IMR-90 (cell line): ENCODE measurements at places on chromosomes 6 and 20.

DNA sequence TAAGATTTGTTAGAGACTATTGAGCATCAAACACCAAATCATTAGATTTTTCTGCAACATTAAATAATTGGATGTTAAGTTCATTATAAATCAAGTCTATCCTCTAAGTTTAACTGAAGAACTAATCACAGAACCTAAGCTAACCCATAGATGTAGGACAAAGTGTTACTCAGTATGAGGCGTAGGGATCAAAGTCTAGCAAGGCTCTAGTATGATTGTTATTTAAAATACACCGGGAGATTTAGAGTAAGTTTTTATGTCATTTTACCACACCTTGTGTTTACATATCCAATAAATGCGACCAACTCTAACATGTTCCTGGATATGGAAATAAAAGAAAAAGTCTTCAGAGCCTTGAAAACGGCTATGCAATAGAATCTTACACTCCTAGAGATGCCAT, 2.6 kb downstream of the ADGB start:
- H3K27ac ChIP-seq = no peak overlapping the region
- DNase-seq = no peak
- no peaks in the 10 kb centered on the region for H3K36me3 ChIP-seq
- no peaks in the 10 kb centered on the region for H3K27me3 ChIP-seq

DNA sequence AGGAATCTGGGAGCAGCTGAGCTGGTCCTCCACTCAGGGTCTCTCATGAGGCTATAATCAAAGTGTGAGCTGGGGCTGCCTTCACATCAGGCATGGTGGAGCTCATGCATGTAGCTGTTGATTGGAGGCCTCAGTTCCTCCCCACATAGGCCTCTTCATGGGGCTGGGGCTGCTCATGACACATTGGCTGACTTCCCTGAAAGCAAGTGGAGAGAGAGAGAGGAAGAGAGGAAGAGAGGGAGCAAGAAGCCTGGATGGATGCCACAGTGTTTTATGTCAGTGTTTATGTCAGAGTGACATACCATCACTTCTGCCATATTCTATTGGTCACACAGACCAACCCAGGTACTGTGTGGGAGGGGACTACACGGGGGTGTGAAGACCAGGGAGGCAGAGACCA, 43.8 kb downstream of the EYA2 start:
- H3K27me3 ChIP-seq = no peaks in the 10 kb centered on the region
- peak; percentile 64 for DNase-seq
- no peaks in the 10 kb centered on the region for H3K36me3 ChIP-seq
- peaks cover 7% of the 10 kb centered on the region for H3K4me1 ChIP-seq
- no peak overlapping the region for H3K4me3 ChIP-seq

GRCh38 chr6:4953440-4953839, 50.4 kb downstream of the RPP40 start:
- H3K4me1 ChIP-seq = no peaks in the 10 kb centered on the region
- H3K4me3 ChIP-seq = no peak overlapping the region
- peaks cover 25% of the 10 kb centered on the region for H3K36me3 ChIP-seq
- DNase-seq = no peak

DNA sequence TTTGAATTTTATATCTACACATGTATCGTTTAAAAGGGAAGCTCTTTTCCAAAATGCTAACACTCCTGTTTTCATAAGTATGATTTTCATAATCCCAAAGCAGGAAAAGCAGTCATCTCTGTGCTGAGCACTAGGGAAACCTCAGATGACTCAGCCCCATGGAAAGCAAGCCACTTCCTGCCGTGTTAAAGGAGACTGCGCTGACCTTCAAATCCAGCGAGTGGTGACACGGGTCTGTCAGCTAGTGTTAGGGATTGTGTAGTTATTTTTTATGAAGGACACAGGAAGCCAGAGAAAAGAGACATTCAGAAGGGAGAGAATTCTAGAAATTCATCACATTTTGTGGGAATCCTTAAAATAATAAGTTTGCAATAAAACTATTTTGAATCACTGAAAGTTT, 57.0 kb upstream of the CD93 start:
- H3K4me3 ChIP-seq = no peak overlapping the region
- no peak overlapping the region for H3K27ac ChIP-seq

GRCh38 chr6:134517145-134517658, 199.3 kb upstream of the SGK1 start:
- DNase-seq = peak; percentile 79
- peak overlapping the region; percentile 50 for H3K27ac ChIP-seq
- H3K4me3 ChIP-seq = no peak overlapping the region
- no peaks in the 10 kb centered on the region for H3K36me3 ChIP-seq
- H3K27me3 ChIP-seq = no peaks in the 10 kb centered on the region
- H3K4me1 ChIP-seq = peaks cover 14% of the 10 kb centered on the region

DNA sequence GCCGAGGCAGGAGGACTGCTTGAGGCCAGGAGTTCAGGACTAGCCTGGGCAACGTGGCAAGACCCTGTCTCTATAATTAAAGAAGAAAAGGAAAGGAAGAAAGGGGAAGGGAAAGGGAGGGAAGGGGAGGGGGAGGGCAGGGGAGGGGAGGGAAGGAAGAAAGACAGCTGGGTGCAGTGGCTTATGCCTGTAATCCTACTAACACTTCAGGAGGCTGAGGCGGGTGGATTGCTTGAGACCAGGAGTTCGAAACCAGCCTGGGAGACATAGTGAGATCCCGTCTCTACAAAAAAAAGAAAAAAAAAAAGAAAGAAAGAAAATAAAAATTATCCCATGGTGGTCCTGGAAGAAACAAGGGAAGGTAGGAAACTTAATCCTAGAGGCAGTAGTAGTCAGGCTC, 33.5 kb downstream of the BCL2L1 start:
- H3K4me3 ChIP-seq = no peak overlapping the region
- H3K27ac ChIP-seq = no peak overlapping the region
- H3K4me1 ChIP-seq = peaks cover 5% of the 10 kb centered on the region

GRCh38 chr6:53026526-53026925, 31.4 kb upstream of the GSTA4 start:
- DNase-seq = no peak
- H3K4me3 ChIP-seq = no peak overlapping the region
- no peak overlapping the region for H3K27ac ChIP-seq
- H3K4me1 ChIP-seq = no peaks in the 10 kb centered on the region
- no peaks in the 10 kb centered on the region for H3K27me3 ChIP-seq

DNA sequence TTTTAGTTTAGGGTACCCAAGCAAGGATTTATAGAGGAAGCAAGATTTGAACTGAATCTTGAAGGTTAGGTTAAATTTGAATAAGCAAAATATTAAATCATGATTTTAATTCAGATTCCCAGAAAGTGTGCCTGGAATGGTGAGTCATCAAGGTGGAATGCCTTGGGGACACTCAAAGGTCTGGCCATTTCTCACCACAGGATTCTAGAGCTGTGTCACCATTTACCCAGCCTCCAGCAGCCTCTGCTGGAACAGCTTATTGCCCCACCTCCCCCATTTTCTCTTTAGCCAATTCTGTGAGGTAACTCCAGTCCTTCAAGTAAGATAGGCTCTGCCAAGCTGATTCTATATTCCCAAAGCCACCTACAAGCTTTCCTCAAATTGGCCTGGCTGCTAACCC, 181.4 kb downstream of the SIM1 start:
- no peaks in the 10 kb centered on the region for H3K36me3 ChIP-seq
- no peak overlapping the region for H3K4me3 ChIP-seq
- DNase-seq = peak; percentile 72
- no peaks in the 10 kb centered on the region; the same call in 1 of the 2 replicates for H3K4me1 ChIP-seq
- no peak overlapping the region for H3K27ac ChIP-seq
- no peaks in the 10 kb centered on the region for H3K27me3 ChIP-seq

DNA sequence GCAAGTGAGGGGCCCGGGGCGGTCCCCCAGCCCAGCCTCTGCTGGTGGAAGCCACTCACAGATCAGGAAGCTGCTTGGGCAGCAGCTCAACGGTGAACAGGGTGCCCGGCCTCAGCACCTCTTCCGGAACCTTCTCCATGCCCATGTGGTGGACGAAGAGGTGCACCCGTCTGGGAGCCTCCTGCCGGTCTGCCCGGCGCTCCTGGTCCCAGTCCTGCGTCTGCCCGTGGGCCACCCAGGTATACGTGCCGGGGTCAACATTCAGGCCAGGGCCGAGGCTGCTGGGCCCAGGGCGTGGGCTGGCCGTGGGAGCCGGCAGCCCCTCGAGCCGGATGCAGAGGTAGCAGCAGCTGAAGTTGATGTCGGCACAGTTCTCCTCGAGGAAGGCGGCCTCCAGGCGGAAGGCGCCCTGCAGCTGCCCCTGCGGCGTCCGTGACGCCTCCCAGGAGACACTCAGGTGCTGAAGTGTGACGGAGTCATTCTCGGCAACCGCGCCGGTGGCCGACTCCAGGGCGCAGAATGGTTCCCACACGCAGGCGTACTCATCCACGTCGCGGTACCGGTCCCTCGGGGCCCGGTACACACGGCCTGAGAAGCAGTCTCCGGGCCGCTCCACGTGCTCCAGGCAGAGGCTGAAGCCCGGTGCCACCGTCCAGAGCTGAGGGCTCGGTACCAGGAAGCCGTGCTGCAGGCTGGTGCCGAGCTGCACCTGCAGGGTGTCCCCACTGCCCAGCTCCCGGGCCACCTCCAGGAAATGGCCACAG, 8.7 kb downstream of the FNDC11 start:
- H3K36me3 ChIP-seq = peaks cover 66% of the 10 kb centered on the region
- no peaks in the 10 kb centered on the region for H3K27me3 ChIP-seq
- DNase-seq = no peak
- no peak overlapping the region for H3K27ac ChIP-seq

DNA sequence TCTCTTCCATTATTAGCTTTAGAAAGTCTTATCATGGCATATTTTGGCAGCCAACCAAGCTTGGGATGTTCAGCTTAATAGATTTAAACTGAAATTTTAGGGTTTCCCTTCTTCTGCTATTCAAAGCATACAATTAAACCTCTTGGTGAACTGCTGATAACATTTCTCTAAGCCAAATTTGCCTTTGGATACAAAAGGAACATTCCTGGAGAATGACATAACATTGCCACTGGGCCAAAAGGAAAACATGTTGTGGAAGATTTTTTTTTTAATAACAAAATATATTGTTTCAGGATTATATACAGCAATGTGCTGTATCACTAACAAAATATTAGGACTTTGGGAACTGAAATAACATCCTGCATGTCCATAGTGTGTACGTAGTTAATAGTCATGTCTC, 215.1 kb upstream of the TBX18 start:
- no peaks in the 10 kb centered on the region for H3K27me3 ChIP-seq
- no peak overlapping the region for H3K4me3 ChIP-seq
- no peak overlapping the region for H3K27ac ChIP-seq
- no peaks in the 10 kb centered on the region for H3K36me3 ChIP-seq
- no peak for DNase-seq

GRCh38 chr6:15338476-15338875, 92.6 kb downstream of the JARID2 start:
- H3K27ac ChIP-seq = no peak overlapping the region
- no peaks in the 10 kb centered on the region for H3K27me3 ChIP-seq
- H3K4me1 ChIP-seq = peaks cover 9% of the 10 kb centered on the region
- DNase-seq = no peak
- no peaks in the 10 kb centered on the region for H3K36me3 ChIP-seq

DNA sequence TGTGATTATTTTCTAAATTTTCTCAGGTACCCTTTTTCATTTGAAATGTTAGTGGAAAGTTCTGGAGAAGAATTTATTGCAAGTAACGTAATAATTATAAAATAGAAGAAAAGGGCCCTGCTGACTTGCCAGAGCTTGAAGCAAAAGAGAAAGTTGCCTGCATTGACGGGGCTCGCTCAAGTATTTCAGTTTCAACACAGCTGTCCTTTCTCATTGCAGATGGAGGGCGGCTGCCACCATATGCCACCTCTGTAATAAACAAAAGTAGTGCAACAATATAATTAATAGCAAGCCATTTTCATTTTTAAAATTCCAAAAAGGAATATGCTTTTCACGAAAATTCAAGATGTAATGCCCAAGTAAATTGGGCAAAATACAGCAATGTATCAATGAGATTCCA, 246.2 kb downstream of the PACRG start:
- no peaks in the 10 kb centered on the region for H3K36me3 ChIP-seq
- no peaks in the 10 kb centered on the region for H3K27me3 ChIP-seq
- no peak overlapping the region for H3K27ac ChIP-seq
- H3K4me1 ChIP-seq = no peaks in the 10 kb centered on the region
- no peak for DNase-seq
- H3K4me3 ChIP-seq = no peak overlapping the region

DNA sequence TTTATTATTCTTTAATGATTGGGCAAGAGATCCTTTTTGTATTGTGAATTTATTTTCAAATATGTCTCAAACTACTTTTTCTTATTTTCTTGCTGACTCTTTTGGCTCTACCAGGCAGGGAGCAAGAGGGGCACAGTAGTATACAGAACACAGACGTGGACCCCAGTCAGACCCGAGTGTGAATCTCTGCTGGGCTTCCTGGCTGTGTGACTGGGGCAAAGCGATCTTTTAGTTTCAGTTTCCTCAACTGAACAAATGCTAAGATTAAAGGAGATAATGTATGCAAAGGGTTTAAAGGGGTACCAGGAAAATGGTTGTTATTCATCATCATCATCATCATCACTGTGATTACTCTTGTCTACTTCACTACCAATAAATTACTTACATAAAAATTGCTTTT, 317.5 kb downstream of the HIVEP2 start:
- no peak for DNase-seq
- no peaks in the 10 kb centered on the region for H3K4me1 ChIP-seq
- H3K4me3 ChIP-seq = peak overlapping the region; percentile 38; the same call in 1 of the 2 replicates
- no peaks in the 10 kb centered on the region for H3K36me3 ChIP-seq
- H3K27ac ChIP-seq = no peak overlapping the region
- H3K27me3 ChIP-seq = peaks cover 3% of the 10 kb centered on the region

DNA sequence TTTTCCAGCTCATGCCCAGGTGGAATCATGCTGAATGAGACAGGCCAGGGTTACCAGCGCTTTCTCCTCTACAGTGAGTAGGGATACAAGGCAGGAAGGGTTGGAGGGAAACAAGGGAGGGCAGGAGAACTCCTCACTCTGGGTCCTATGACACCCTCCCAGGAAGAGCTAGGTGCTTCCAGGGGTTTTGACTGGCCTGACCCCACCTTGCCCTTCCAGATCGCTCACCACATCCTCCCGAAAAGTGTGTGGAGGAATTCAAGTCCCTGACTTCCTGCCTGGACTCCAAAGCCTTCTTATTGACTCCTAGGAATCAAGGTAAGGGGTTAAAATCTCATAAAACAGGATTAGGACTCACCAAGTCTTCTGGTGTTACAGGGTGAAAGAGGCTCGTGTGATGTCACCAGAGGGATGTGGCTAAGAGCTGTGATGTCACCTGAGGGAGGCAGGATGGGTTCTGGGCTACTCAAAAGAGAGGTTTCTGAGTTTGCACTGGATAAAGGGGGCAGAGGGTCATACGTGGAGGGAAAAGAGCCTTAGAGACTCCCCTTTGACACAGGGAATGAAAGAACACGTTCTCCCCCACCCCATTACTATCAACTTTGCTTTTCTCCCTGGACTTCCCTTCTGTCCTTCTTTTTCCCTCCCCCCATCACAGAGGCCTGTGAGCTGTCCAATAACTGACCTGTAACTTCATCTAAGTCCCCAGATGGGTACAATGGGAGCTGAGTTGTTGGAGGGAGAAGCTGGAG, 1.9 kb downstream of the APOM start:
- no peak for DNase-seq
- H3K27ac ChIP-seq = no peak overlapping the region
- peaks cover 14% of the 10 kb centered on the region for H3K4me1 ChIP-seq
- no peaks in the 10 kb centered on the region for H3K27me3 ChIP-seq

GRCh38 chr20:21259346-21259745, 43.8 kb upstream of the XRN2 start:
- H3K4me1 ChIP-seq = no peaks in the 10 kb centered on the region
- no peak overlapping the region for H3K27ac ChIP-seq
- H3K4me3 ChIP-seq = no peak overlapping the region
- no peaks in the 10 kb centered on the region for H3K36me3 ChIP-seq
- no peak for DNase-seq
- peaks cover 2% of the 10 kb centered on the region; the same call in 1 of the 2 replicates for H3K27me3 ChIP-seq

- H3K36me3 ChIP-seq = no peaks in the 10 kb centered on the region
- no peaks in the 10 kb centered on the region for H3K27me3 ChIP-seq
- no peak for DNase-seq
- H3K4me3 ChIP-seq = no peak overlapping the region
Observed at GRCh38 chr6:164721460-164721859, 587.9 kb downstream of the C6orf118 start.
